ENCODE measurements at places on chromosomes 11 and 22.

- no peak for DNase-seq
These were observed 21.3 kb downstream of the PIWIL4 start for GRCh38 chr11:94588366-94588942.

GRCh38 chr22:22756109-22756508, 111.7 kb downstream of the GGTLC2 start:
- DNase-seq: no peak

- no peak for DNase-seq
These were observed 75.7 kb downstream of the DEPDC5 start for GRCh38 chr22:31829505-31829904.

DNA sequence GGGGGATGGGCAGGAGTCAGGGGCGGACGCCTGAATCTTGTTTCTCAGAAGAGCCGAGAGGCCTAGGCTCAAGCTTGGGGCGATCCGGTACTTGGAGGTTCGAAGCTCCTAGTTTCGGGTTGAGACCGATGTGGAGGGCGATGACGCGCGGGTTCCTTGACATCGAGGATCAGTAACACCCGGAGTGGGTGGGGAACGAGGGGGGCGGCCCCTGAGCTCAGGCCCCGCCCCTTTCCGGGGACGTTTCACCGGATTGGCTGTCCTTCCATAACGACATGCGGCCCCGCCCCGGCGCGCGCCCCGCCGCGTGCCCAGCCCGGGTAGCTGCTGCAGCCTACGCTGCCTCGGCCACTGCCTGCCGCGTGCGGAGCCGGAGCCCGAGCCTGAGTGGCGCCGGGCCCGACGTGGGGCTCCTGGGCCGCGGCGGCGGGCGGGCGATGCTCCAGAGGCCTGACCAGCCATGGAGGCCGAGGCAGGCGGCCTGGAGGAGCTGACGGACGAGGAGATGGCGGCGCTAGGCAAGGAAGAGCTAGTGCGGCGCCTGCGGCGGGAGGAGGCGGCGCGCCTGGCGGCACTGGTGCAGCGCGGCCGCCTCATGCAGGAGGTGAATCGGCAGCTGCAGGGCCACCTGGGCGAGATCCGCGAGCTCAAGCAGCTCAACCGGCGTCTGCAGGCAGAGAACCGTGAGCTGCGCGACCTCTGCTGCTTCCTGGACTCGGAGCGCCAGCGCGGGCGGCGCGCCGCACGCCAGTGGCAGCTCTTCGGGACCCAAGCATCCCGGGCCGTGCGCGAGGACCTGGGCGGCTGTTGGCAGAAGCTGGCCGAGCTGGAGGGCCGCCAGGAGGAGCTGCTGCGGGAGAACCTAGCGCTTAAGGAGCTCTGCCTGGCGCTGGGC, at the start of gene CCDC85B:
Gene CCDC85B (plus strand): TSS at position 350 of the 895 bp plus-strand sequence. CDS start 111 bp downstream, at position 461.
- DNase-seq: peak; percentile 99

DNA sequence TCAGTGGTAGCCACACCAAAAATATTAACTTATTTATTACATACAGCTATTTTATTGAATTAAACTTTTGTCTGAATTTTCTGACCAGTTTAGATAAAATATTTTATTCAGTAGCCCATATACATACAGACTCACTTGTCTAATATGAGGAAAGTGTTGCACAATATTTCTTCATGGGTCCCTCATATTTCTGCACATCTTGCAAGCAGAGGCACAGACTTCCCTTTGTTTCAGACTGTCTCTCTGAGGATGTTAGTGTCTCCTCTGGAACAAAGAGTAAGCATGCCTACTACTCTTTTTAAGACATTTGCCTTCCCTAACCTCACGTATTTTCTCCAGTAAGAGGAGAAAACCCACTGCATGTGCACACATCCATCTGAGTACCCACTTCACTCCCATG, 81.2 kb downstream of the OR5AK2 start:
- DNase-seq: no peak

- DNase-seq: no peak
These were observed 21.0 kb downstream of the OTUB1 start for GRCh38 chr11:64007160-64007628.

DNA sequence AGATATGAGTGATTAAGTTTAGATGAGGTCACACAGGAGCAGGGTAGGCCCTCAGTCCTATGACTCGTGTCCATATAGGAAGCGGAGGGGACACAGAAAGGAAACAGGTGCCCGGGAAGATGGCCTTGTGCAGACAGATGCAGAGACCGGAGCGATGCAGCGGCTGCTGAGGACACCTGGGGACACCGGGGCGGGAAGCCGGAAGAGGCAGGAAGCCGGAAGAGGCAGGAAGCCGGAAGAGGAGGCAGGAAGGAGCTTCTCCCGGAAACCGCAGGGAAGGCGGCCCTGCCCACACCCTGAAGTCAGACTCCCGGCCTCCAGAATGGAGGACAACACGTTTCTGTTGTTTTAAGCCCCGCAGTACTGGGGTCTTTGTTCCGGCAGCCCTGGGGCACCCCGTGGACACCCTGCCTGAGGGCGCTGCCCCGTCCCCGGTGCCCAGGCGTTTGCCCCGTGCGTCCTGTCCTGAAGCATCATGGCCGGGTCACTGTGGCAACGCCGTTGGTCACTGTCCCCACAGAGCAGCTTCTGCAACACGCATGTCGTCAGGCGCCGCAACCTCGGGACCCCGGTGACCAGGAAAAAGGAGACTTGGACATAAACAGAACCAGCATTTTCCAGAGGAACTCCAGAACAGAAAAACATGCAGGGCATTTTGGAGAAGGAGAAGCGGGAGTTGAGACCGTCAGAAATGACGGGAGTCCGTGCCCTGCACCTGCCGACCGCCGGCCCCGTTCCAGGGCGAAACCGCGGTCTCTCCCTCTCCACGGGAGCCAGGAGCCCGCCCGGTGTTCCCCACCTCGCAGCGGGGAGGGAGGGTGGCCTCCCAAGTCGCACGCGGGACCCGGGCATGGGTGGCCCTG, 103.4 kb downstream of the BRD1 start:
- no peak for DNase-seq

GRCh38 chr11:36356201-36356600, 60.1 kb downstream of the PRR5L start:
- DNase-seq: no peak

DNA sequence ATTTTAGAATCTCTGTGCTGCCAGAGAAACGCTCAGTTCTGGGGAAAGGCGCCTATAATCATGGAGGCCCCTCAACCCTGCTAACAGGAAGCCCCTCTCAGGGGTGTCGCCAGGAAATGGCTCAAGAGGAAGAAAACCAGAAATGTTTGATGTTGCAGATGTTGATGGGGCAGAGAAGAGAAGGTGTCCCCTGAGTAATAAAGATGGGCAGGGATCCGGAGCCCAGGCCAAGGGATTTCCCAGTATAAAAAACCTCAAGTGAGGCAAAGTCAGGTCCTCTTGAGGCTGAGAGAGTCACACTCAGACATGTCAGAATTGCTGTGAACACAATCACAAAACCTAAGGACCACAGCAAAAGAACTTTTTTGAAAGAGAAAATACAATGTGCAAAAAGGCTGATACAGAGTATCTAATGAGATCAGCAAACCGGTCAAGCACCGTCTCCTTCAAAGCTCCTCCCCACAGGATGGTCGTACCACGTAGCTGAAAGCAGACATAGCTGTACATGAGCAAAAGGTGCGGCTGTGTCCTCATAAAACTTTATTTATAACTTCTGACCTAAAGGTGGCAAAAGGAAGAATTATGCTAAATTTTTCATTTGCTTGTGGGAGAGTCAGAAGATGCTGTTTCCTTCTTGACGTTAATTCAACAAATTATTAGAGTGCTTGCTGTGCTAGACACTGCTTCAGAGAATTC, 12.2 kb downstream of the MOV10L1 start:
- DNase-seq: no peak

DNA sequence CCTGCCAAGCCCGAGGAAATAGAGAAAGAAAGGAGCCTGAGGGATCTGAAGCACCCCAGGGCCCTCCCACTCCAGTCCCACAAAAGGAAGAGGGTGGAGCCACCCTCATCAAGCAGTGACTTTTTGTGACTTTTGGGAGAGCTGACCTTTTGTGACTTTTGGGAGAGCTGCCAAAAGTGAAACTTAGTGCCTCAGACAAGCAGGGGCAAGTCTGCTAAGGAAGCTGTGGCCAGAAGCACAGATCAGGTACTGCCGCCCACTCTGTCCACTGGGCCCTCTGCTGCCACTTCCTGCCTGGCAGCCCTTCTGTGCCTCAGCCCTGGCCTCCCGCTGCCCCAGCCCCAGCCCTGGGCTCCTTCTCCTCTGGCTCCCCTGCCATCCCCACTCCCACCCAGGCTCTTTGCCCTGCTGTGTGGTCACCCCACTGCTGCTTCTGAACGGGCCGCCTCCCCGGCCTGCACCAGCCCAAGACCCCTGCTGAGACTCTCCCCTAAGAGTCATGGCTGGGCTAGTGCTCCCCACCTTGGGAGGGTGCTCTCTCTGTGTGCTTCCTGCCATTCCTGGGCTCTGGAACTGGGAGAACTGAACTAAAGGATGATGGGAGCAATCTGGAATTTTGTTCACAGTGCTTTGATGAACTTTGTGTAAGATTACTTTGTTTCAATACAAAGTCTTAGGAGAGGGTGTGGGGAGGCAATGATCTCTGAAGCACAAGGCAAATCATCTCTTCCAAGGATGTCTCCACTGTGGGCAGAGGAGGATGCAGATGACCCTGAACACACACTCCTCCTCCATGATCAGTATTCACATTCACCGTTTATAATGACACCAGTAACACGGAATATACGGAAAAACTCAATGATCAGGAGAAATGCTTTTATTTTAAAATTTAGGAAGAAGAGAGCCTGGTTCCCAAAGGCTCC, at the start of gene APOBEC3H:
Gene APOBEC3H (plus strand): TSS at position 147 of the 923 bp plus-strand sequence. CDS start 3,035 bp downstream, outside the sequence.
- DNase-seq: no peak

DNA sequence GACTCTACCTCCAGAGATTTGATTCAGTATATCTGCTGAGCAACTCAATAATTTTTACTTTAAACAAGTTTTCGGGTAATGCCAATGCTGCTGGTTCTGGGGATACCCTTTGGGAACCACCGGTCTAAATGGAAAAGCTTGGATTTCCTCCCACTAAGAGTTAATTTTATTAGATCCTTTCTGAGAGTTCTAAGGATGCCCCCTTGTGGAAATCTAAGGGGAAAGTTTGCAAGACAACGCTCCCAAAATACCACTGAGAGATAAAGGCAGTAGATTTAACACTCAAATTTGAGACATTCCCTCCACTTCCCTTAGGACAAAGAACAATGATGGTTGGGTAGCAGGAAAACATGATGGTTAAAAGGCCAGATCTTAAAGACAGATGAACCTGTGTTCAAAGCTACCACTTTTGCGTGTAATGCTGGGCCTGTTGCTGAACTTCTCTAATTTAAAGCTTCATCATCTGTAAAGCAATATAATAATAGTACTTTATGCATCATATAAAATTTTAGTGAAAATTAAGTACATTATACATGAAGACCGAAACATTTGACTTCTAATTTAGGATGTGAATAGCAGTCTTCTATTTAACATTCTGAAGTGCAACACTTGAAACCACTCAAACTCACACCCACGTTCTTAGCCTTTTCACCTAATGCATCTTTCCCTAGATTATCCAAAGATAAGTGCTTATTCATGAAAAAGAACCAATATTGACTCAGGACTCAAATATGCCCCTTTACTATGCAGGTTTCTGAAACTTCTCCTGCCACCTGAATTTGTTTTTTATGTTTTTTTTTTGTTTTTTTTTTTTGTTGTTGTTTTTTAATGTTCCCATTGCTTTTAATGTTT, 110.1 kb upstream of the LUZP2 start:
- no peak for DNase-seq

DNA sequence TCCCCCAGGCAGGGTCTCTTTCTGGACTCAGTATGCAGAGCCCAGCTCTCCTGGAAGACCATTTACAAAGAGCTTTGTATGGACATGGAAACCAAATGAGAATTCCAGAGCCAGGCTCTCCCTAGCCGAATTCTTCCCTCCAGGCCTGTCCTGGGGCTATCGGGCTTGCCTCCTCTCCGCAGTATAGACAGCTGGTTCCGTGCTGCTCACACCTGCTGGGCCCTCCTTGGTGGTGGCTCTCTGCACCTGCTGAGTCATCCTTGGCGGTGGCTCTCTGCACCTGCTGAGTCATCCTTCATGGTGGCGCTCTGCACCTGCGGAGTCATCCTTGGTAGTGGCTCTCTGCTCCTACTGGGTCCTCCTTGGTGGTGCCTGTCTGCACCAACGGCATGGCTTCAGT, 743.5 kb downstream of the BRD1 start:
- no peak for DNase-seq

GRCh38 chr11:7889985-7890384, 41.1 kb downstream of the OR10A6 start:
- DNase-seq: no peak

GRCh38 chr22:44436736-44437135, 61.3 kb downstream of the RTL6 start:
- DNase-seq: no peak
